Adrenal gland (tissue), 19 donors: ENCODE measurements at places on chromosomes 2 and 18. TPM values are rescaled to one million over a fixed set of nuclear protein-coding genes. Genes with fewer than 3 reads are reported as not detected.

- no peaks in the 10 kb centered on the region for H3K36me3 ChIP-seq
- no peak overlapping the region for H3K27ac ChIP-seq
- no peak for DNase-seq
- no peaks in the 10 kb centered on the region for H3K27me3 ChIP-seq
- no peaks in the 10 kb centered on the region for H3K4me1 ChIP-seq
Measured at GRCh38 chr18:60228609-60229595, 143.7 kb downstream of the MC4R start.

DNA sequence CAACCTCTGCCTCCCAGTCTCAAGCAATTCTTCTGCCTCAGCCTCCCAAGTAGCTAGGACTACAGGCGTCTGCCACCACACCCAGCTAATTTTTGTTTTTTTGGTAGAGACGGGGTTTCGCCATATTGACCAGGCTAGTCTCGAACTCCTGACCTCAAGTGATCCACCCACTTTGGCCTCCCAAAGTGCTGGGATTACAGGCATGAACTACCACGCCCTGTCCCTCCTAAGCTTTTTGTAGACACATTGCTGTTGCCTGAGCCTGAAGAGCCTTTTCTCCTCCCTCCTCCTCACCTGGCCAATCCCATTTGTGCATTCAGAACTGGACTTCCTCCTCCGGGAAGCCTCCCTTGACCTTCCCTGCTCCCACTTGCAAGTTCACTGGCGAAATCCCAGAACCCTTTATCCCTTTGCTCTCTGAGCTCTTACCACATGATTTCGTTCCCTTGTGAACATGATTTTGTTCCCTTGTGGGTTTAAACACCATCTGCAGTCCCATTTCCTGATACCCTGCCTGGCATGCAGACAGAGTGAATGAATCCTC lies 2.6 kb downstream of the C2orf72 start:
- no peaks in the 10 kb centered on the region for H3K36me3 ChIP-seq
- no peaks in the 10 kb centered on the region for H3K4me1 ChIP-seq
- H3K27me3 ChIP-seq: peaks cover 26% of the 10 kb centered on the region
- H3K27ac ChIP-seq: no peak overlapping the region

GRCh38 chr2:173588931-173589369 lies 234.3 kb downstream of the CDCA7 start:
- H3K36me3 ChIP-seq: no peaks in the 10 kb centered on the region
- no peak for DNase-seq
- no peaks in the 10 kb centered on the region for H3K4me1 ChIP-seq
- peaks cover 2% of the 10 kb centered on the region for H3K27me3 ChIP-seq

GRCh38 chr2:237122214-237122666 lies 36.6 kb downstream of the COPS8 start:
- no peaks in the 10 kb centered on the region for H3K27me3 ChIP-seq
- H3K4me1 ChIP-seq: no peaks in the 10 kb centered on the region
- H3K36me3 ChIP-seq: no peaks in the 10 kb centered on the region

DNA sequence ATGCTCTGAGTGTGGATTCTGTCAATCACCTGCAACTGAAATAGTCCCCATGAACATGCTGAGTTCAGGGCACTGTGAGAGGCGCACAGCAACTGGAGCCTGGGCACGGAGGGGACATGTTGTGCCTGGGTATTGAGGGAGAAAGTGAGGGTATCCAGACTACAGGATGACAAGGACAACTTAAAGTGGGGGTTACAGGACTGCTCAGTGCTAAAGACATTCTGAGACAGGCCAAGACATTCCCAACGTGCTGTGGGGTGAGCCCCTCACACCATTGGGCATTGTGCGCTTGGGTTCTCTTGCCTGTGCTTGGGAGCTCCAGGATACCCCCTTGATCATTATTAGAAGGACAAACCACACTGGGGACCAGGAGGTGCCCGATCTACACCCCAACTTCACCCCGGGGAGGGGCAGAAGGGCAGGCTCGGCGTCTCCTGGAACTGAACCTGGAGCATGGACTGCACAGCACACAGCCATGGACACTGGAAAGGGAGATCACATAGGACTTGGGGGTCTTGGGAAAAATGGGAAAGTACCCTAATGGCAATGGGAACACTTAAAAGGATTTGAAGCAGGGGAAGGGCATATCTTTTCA lies 72.5 kb upstream of the HDAC4 start:
- no peak for DNase-seq
- H3K27me3 ChIP-seq: no peaks in the 10 kb centered on the region
- H3K4me3 ChIP-seq: no peak overlapping the region

DNA sequence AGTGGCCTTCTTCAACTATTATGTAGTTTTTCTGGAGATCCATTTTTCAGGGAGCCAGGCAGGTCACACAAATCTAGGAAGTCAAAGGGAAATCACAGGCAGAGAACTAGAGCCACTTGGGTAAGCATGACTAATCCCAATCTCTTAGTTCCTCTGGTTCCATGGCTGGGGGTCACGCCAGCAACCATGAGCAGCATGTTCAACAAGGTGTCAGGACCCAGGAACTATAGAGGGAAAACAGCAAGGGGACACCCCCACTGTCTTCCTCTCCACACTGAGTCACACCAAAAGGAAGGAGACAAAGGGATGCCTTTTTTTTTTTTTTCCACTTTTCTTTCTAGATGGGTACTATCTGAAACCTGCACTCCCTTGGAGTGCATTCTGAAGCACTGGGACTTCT lies 250.9 kb downstream of the OTX1 start:
- H3K4me3 ChIP-seq: no peak overlapping the region
- no peaks in the 10 kb centered on the region for H3K36me3 ChIP-seq
- no peak overlapping the region for H3K27ac ChIP-seq
- no peak for DNase-seq

Gene FZD7
- 4.9 TPM for total RNA-seq

- H3K4me1 ChIP-seq: peaks cover 12% of the 10 kb centered on the region
- peak overlapping the region; percentile 82 for H3K27ac ChIP-seq
- no peak for DNase-seq
- H3K4me3 ChIP-seq: no peak overlapping the region
- no peaks in the 10 kb centered on the region for H3K36me3 ChIP-seq
- H3K27me3 ChIP-seq: no peaks in the 10 kb centered on the region
Measured at GRCh38 chr2:218717262-218717661, 6.6 kb downstream of the TTLL4 start.

GRCh38 chr2:76953733-76954347 lies 568.3 kb downstream of the LRRTM4 start:
- no peaks in the 10 kb centered on the region for H3K27me3 ChIP-seq
- no peak overlapping the region for H3K4me3 ChIP-seq
- H3K4me1 ChIP-seq: no peaks in the 10 kb centered on the region
- peak; percentile 39 for DNase-seq

- no peak for DNase-seq
- H3K27ac ChIP-seq: no peak overlapping the region
- no peaks in the 10 kb centered on the region for H3K27me3 ChIP-seq
- H3K4me3 ChIP-seq: no peak overlapping the region
- H3K4me1 ChIP-seq: no peaks in the 10 kb centered on the region
Measured at GRCh38 chr18:41324934-41325333, 630.1 kb upstream of the PIK3C3 start.

Gene FAP
- total RNA-seq: 0.28 TPM
